KG1 (cell line): ENCODE measurements at places on chromosomes 1 and 21.
A peak's percentile ranks its signal among the peaks of the same experiment; 100 is the strongest.

DNA sequence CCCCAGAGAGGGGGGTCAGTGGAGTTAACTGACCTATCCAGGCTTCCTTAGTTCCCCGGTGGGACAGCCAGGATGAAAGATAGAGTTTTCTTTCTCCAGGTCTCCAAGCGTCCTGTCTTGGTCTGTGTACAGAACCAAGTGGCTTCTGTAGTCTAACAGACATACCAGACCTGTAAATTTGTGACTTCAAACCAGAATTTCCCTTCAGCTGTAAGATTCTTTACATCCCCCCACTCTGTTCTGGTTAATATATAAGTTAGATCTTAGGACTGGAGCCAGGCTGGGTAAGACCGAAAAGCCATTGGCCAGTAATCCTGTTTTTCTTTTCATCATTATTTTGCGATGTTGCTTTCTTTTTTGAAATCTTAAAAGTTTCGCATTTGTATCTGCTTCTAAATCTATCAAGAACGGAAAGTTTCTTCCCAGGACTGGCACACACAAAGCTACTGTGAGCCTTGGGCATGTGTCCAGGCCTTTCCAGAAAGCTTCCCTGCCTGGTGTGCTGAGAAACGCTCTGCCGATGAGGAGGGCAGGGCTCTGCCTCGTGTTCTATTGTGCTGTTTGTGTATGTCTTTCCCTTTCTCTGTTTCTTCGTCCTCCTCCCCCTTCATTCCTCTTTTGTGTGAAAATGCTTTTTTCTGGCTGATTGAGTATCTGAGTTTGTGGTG lies 72.3 kb downstream of the RGL1 start:
- DNase-seq, result no peak

DNA sequence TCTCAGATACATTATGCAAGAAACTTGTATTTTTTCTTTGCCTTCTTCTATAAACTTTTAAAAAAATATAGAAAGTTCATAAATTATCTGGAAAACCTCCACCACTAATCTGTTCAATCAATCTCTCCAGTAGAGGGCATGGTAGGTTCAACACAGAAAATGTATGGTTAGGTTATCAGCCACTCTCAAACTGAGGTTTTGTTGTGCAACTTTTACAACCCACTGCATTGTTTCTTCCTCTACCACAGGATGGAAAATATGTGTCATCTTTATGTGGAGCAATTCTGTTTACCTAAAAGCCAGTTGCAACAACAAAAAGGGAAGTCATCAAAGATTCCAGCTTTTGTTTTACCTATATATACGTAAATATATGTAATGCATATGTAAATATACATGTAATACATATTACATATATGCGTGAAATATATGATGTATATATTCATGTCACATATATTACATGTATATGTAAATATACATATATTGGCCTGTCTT lies 3.0 kb upstream of the RGS2 start:
- DNase-seq, result peak; percentile 42

GRCh38 chr1:2414297-2414958 lies 2.1 kb upstream of the PEX10 start:
- peak; percentile 44 for DNase-seq

GRCh38 chr1:15212954-15213291 lies 34.1 kb upstream of the FHAD1 start:
- no peak for DNase-seq

DNA sequence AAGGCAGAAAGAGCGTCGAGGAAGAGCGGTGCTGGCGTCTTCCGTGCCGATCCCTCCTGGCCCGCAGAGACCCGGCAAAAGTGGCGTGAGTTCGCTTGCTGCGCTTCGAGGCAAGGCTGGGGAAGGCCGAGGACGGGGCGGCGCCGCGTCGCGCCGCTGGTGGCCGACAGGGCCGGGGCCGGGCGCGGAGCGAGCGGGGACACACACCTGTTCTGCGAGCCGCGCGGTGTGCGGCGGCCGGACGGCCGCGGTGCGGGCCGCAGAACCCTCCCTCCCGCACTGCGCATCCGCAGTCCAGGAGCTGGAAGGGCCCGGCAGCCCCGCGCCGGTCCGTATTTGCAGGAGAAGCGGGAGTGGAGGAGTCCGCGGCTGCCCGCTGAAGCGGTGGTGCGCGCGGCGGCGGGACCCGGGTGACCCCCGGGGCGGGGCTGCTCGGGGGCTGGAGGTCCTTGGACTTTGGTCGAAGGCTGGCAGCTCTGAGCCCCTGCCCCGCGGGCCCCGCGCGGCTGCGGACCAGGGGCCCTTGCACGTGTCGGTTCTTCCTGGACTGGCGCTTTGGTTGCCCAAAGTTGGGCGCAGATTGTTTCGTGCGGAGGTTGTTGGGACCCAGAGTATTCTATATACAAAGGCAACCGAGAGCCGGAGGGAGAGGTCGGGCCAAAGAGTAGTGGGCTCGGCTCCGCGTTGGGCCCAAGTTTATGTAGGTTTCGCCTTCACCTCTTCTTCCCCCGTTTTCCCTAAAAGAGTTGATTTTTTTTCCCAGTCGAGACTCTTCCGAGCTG lies 2.6 kb downstream of the RNF220 start:
- no peak for DNase-seq

DNA sequence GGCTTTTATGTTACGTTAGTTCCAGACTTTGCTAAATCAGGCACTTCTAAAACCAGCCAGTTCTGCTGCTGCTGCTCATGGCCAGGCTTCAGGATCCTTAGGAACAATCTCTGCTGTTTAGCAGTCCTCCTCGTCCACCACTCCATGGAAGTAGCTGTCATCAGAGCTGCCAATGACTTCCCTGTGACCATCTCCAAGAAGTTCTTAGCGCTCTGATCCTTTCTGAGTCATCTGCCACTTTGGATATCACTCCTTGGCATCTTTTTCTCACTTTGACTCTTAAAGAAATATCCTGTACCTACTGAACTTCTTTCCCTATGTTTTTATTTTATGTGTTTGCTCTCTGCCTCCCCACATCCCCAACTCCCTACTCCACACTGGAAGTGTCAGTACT lies 14.7 kb upstream of the IRF2BP2 start:
- no peak for DNase-seq

GRCh38 chr1:21270086-21270689 lies 20.1 kb downstream of the ECE1 start:
- peak; percentile 5 for DNase-seq

DNA sequence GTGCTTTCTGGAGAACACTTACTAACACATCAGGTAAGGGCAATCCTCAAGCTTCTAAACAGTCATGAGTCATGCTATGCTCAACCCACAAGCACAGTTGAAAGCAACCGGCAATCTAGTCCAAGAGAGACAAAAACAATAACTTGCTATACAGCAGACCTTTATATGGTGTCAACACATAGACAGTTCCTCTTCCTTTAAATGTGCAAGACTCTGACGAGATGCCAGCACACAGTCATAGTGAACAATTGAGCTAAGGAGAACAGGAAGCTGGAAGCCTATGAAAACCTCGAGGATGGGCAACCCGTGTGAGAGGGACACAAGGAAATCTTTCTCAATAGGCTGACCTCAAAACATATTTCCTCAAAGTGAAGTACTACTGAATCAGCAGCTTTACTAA lies 5.3 kb downstream of the ADIPOR1 start:
- DNase-seq, result peak; percentile 7

- DNase-seq, result no peak
Measured at GRCh38 chr1:20035114-20035513, 34.9 kb upstream of the PLA2G5 start.

DNA sequence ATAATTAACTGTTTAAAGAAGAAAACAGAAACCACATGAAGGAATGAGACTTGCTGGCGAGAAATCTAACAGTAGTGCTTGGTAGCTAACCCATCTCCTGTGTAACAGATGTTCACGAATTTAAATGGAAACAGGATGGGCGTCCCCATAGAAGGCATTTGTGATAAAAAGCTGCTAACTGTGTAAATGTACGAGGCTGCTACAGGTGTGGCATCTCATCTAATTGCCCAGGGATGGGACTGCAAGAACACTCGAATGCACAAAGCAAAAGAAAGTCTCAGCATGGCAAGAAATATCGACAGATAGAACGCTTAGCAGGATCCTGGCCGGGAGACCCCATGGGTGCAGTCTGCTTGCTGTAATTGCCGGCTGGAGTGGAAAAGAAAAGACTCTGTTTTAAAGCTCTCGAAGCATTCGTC lies 112.7 kb downstream of the RUNX1 start:
- no peak for DNase-seq

GRCh38 chr1:31054349-31054748 lies 11.2 kb downstream of the PUM1 start:
- no peak for DNase-seq

GRCh38 chr1:89102021-89102420 lies 23.9 kb downstream of the GBP2 start:
- DNase-seq, result no peak

DNA sequence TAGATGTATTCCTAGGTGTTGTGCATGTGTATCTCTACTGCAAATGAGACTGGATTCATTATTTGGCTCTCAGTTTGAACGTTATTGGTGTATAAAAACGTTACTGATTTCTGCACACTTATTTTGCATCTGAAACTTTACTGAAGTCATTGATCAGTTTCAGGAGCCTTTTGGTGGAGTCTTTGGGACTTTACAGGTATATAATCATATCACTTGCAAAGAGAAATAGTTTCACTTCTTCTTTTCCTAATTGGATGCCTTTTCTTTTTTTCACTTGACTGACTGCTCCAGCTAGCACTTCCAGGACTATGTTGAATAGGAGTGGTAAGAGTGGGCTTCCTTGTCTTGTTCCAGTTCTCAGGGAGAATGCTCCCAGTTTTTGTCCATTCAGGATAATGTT lies 252.2 kb downstream of the SMYD3 start:
- DNase-seq, result no peak

DNA sequence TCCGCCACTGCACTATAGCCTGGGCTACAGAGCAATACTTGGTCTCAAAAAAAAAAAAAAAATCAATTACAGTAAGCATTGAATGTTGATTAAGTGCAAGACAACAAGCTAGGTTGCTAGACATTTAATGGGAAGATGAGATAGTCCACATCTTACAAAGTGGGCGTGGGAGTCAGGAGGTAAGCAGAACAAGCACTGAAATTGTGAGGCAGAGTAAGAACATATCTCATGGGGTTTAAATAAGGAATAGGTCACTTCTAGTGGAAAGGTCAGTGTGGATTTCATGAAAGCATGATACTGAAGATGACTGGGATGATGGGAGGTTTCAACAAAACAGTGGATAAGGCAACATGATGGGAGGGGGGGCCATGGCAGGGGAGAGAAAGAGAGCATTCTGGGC lies 1.9 kb upstream of the OLFML2B start:
- DNase-seq, result no peak

DNA sequence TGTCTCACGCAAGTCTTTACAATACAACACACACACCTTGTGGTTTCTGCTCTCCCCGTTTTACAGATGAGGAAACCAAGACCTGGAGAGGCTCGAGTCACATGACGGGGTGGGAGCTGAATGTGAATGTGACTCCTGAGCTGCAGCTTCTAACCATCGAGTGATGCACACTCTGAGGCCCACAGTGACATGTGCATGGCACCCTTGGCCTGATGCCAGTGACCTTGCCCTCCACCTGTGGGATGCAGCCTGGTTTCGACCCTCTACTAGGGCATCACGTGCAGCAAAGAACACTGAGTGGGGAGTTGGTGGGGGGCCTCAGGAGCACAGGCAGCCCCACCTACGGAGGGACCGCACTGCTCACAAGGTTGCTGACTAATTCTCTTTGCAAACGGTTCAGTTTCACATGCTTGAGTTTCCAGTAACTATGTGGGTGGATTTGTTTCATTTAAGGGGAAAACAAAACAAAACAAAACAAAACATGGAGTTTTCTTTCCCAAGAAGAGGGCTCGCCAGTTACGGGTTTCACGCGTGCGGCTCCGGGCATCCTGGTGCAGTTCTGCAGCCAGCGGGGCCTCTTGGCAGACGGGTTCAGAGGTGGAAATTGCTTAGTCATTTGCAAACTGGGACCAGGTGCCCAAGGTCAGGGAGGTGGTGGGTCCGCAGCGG lies 22.9 kb downstream of the SPSB1 start:
- DNase-seq, result no peak

GRCh38 chr1:175918364-175918801 lies 175.0 kb upstream of the TNR start:
- DNase-seq, result no peak

- DNase-seq, result no peak
Measured at GRCh38 chr1:154765970-154766369, 104.1 kb downstream of the KCNN3 start.

GRCh38 chr1:106290805-106291501 lies 765.5 kb upstream of the PRMT6 start:
- DNase-seq, result no peak

DNA sequence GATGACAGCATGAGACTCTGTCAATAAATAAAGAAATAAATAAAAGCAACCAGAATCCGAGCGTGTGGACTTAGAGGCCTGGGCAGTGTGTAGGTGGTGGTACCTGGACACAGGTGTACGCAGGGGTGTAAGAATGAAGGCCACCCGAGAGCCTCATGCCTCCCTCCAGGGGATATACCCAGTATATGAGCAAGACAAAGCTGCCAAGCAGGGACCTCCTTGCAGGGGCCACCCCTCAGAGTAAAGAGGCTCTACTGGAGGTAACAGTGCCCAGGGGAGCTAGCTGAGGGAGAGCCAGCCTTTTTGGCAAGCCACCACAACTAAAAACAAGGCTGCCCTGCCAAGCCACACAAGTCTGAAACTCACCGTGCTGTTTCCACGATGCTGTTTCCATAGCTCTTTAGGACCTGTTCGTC lies 179.2 kb upstream of the RAB4A start:
- DNase-seq, result no peak

DNA sequence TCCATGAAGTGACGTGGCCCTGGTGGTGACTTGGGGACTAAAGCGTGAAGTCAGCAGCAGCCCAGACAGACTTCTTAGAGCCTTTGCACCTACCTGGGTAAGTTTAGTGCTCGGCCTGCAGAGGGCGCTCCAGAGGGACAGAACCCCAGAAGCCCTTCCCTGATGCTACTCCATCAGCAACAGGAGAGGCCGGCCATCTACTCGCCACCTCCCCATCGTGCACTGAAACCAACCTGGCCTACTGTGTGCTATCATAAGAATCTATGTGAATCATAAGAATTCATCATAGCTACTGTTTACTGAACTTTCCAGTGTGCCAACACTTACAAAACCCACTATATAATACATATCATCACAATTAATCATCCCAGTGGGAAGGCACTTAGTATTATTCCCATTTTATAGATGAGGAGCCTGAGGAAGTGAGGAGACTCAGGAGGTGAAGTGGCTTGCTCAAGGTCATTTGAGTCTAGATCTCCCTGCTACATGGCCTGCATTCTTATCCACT lies 7.9 kb upstream of the EDN2 start:
- no peak for DNase-seq

- DNase-seq, result no peak
Measured at GRCh38 chr1:36178471-36179219, 22.7 kb downstream of the MAP7D1 start.

GRCh38 chr1:210250998-210251679 lies 18.5 kb downstream of the SERTAD4 start:
- DNase-seq, result no peak

GRCh38 chr1:156303241-156303640 lies 4.1 kb upstream of the VHLL start:
- DNase-seq, result no peak

- DNase-seq, result no peak
Measured at GRCh38 chr21:38654580-38654979, 151.1 kb upstream of the ETS2 start.

DNA sequence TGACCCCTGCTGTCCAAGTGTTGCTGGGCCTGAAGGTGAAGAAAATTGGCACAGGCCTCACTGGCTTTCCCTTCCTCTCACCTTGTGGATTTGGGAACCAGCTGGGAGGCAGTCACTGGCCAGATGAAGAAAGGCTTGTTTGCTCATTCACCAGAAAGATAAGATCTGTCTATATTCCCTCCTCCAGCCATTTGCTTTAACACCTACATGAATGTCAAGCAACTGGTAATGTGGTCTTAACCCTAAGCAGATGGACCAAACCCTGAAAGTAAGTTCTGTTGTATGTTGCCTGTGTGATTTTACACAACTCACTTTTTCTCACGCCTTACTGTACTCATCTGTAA lies 10.3 kb upstream of the SRRM1 start:
- no peak for DNase-seq
